Activated CD4-positive, alpha-beta T cell treated with anti-CD3 and anti-CD28 coated beads for 36 hours (primary cell): ENCODE measurements at places on chromosomes 12 and 14. TPM values are rescaled to one million over a fixed set of nuclear protein-coding genes. Genes with fewer than 3 reads are reported as not detected.

GRCh38 chr12:115118177-115118724 lies 434.3 kb upstream of the TBX3 start:
- no peaks in the 10 kb centered on the region for H3K36me3 ChIP-seq
- no peak overlapping the region for H3K27ac ChIP-seq
- H3K27me3 ChIP-seq: no peaks in the 10 kb centered on the region
- H3K4me3 ChIP-seq: no peak overlapping the region
- no peak for DNase-seq

GRCh38 chr12:38775457-38775856 lies 129.9 kb downstream of the CPNE8 start:
- DNase-seq: no peak
- no peak overlapping the region for H3K27ac ChIP-seq
- no peaks in the 10 kb centered on the region for H3K27me3 ChIP-seq
- H3K4me3 ChIP-seq: no peak overlapping the region
- peaks cover 5% of the 10 kb centered on the region for H3K36me3 ChIP-seq

DNA sequence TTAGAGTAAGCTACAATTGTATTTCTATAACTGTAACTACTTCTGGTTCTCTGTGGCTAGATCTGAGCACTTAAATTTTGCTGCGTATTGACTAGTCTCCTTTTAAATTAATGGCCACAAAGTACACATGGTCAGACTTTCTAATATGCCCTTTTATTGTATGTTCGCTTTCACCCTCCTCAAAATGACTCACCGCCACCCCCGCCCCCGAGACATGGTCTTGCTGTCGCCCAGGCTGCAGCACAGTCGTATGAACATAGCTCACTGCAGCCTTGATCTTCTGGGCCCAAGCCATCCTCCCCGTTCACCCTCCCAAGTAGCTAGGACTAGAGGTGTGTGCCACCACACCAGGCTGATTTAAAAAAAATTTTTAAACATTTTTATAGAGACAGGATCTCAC lies 11.8 kb downstream of the MTERF2 start:
- H3K27ac ChIP-seq: no peak overlapping the region
- H3K27me3 ChIP-seq: no peaks in the 10 kb centered on the region
- peaks cover 27% of the 10 kb centered on the region for H3K36me3 ChIP-seq
- peaks cover 22% of the 10 kb centered on the region for H3K4me1 ChIP-seq

Gene KLRG1
- 2.7 TPM for total RNA-seq

DNA sequence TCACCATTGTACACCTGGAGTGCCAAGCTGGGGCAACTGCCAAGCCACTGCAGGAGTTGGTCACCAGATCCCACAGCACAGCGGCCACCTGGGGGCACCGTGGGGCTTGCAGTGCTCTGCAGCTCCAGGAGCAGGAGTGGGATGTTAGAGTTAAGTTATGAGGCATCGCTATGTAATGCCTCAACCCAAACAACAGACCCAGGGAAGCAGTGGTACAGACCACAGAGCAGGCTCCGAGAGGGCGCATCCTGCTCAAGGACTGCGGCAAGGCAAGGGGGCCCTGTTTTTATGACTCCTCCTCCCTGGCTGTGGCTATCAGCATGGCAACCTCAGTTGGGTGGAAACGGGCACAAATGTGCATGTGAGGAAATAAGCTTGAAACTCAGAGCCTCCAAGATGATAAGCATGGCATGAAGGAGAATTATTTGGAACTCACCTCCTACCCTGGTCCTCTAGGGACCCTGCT lies 63.1 kb downstream of the ARL6IP4 start:
- H3K27ac ChIP-seq: peak overlapping the region; percentile 47
- no peak overlapping the region for H3K4me3 ChIP-seq
- H3K36me3 ChIP-seq: no peaks in the 10 kb centered on the region
- DNase-seq: peak; percentile 89

GRCh38 chr12:84730561-84731162 lies 181.9 kb downstream of the SLC6A15 start:
- no peaks in the 10 kb centered on the region for H3K27me3 ChIP-seq
- no peaks in the 10 kb centered on the region for H3K36me3 ChIP-seq
- H3K27ac ChIP-seq: no peak overlapping the region
- no peak for DNase-seq

DNA sequence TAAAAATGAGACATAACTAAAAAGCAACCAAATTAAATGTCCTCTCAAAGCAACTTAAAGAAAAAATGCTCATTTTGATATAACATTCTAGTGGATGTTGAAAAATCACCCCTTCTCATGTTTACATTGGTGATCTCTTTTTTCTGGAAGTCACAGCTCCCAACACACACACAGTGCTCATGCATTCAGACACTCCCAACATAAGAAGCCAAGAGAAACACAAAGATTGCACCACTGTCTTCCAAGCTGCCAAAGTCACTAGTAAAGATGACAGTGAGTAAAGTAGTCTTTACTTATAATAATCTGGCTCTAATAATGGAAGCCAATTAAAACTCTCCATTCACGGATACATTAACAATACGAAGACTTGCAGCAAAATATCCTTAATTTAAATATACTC lies 218.4 kb downstream of the NTF3 start:
- peaks cover 9% of the 10 kb centered on the region for H3K27me3 ChIP-seq
- DNase-seq: no peak
- H3K4me1 ChIP-seq: no peaks in the 10 kb centered on the region
- H3K36me3 ChIP-seq: no peaks in the 10 kb centered on the region
- H3K27ac ChIP-seq: no peak overlapping the region

- H3K27ac ChIP-seq: no peak overlapping the region
- no peaks in the 10 kb centered on the region for H3K36me3 ChIP-seq
- H3K4me3 ChIP-seq: no peak overlapping the region
- peaks cover 3% of the 10 kb centered on the region for H3K4me1 ChIP-seq
Measured at GRCh38 chr14:52051871-52052270, 17.0 kb downstream of the NID2 start.

DNA sequence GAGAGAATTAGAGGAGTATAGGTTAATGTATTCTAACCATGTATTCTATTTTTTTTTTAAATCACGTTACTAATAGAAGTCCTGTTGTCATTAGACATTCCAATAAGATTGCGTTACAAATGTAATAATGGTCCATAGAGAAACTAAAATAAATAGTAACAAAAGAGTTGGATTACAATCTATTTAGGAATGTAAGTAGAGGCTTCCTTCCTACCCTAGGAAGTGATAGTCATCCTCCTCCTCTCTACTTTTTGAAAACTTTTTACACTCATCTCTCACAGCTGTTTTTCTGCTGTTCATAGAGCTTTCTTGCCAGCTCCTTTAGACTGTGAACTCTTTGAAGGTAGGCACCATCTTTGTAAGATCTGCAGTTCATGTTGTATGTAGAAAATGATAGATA lies 23.6 kb downstream of the TRHDE start:
- H3K4me1 ChIP-seq: no peaks in the 10 kb centered on the region
- no peaks in the 10 kb centered on the region for H3K36me3 ChIP-seq
- H3K27ac ChIP-seq: no peak overlapping the region
- no peaks in the 10 kb centered on the region for H3K27me3 ChIP-seq

- DNase-seq: peak; percentile 41
- no peaks in the 10 kb centered on the region for H3K36me3 ChIP-seq
- no peak overlapping the region for H3K4me3 ChIP-seq
- no peak overlapping the region for H3K27ac ChIP-seq
- H3K4me1 ChIP-seq: no peaks in the 10 kb centered on the region
- peaks cover 2% of the 10 kb centered on the region for H3K27me3 ChIP-seq
Measured at GRCh38 chr14:69346710-69347109, 51.4 kb downstream of the ERH start.

Gene AMHR2
- not detected for total RNA-seq

DNA sequence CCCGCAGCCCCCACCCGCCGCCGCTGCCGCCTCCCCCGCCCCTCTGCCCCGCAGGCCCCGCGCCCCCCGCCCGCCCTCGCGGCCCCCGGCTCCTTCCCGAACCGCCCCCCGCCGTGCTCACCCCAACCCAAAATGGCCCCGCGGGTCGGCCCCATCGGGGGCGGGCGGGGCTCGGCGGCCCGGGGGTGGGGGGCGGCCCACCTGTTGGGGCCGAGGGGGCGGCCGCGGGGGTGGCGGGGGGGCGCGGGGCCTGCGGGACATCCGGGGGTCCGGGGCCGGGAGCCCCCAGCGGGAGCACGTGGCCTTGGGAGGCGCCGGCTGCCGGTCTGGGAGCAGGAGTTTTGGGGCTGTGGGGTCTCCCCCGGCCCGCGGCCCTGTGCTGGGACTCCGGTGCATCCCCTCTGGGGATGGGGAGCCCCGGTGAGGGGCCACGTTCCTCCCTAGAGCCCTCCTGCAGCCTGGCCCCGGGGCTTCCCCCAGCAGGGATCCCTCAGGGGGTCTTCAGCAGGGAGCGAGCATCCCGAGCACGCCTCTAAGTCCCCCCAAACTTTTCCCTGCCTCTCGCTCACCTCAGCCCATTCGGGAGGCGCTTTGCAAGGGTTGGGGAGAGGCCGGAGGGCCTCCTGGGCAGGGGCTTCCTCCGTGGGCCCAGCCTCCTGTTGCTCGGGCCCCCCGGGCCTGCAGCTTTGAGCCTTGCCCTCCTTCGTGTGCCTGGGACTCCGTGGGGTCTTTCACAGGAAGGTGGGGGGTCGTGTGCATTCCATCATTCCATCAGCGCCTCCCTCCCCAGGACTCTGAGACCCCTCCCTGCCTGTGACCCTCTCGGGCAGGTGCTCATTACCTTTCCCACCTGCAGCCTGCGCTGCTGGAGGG lies 710 bp downstream of the MTA1 start:
- no peak for DNase-seq
- peaks cover 26% of the 10 kb centered on the region for H3K36me3 ChIP-seq
- H3K27ac ChIP-seq: peak overlapping the region; percentile 88
- peaks cover 21% of the 10 kb centered on the region for H3K4me1 ChIP-seq
- H3K27me3 ChIP-seq: no peaks in the 10 kb centered on the region

- no peak for DNase-seq
- no peaks in the 10 kb centered on the region for H3K4me1 ChIP-seq
- peaks cover 15% of the 10 kb centered on the region for H3K36me3 ChIP-seq
- H3K27me3 ChIP-seq: no peaks in the 10 kb centered on the region
- H3K27ac ChIP-seq: no peak overlapping the region
- H3K4me3 ChIP-seq: no peak overlapping the region
Measured at GRCh38 chr14:92986254-92987147, 63.6 kb downstream of the CHGA start.

Gene ART4
- total RNA-seq: not detected

DNA sequence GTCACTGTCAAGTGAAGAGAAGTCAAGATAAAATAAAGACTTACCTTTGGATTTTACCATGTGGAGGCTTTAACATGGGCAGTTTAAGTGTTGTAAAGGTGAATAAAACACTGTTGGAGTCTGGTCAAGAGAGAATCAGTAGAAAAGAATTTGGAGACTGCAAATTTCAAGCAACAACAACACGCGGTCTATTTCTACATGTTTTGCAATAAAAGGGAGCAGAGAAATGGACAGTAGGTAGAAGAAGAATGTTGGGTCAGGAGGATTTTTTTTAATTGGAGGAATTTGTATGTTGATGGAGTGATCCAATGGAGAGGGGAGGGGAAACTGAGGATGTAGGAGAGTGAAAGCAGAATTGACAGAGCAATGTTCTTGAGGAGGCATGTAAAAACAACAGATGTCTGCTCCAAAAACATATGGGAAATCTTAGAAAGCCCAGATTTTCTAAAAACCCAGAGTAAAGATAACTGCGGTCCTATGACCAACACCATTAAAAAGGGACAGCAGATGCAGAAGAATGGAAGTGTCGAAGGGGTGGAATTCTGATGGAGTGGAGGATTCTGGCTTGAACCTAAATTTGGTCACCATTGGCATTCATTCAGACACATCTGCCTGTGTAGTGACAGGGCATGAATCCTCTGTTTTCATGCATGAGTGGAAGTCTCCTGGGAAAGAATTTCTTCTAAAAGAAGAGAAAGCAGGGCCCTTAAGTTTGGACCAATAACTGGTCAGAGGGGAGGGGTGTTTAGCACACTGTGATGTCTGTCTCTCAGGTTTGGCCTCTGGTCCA lies 68.0 kb upstream of the OSBPL8 start:
- no peaks in the 10 kb centered on the region for H3K36me3 ChIP-seq
- no peaks in the 10 kb centered on the region for H3K4me1 ChIP-seq
- no peak overlapping the region for H3K27ac ChIP-seq
- no peaks in the 10 kb centered on the region for H3K27me3 ChIP-seq

DNA sequence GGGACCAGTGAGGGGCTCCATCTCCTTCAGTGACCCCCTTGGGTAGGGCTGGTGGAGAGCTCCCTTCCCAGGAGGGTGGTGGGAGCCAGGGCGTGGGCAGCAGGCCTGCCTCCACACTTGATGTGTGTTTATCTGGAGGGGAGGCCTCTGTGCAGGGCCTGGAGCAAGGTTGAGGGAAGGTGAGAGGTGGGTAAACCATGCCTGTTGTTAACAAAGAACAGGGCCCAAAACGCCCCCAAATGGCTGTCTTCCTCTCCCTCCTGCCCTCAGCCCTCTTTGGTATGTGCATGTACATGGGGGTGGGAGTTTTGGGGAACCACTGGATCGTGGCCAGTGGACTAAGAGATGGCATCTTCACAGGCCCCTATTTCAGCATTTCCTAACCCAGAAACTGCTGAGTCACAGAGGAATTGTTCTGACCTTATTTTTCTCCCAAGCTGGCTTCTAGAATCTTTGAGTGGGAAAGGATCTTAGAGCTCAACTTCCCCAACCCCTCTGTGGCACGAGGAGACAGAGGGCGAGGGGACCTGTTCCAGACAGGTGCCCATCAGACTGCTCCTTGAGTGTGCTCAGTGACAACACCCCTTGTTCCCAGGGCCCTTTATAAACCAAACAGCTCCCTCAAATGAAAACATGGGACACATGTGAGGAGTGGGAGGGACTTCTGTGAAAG lies 3.6 kb downstream of the SLC48A1 start:
- no peak for DNase-seq
- peaks cover 37% of the 10 kb centered on the region for H3K4me1 ChIP-seq
- no peak overlapping the region for H3K27ac ChIP-seq
- no peaks in the 10 kb centered on the region for H3K27me3 ChIP-seq
- H3K36me3 ChIP-seq: peaks cover 3% of the 10 kb centered on the region

GRCh38 chr12:9648701-9649531 lies 20.6 kb upstream of the CLEC2D start:
- peaks cover 68% of the 10 kb centered on the region for H3K36me3 ChIP-seq
- peaks cover 58% of the 10 kb centered on the region for H3K4me1 ChIP-seq
- DNase-seq: peak; percentile 30
- H3K27me3 ChIP-seq: no peaks in the 10 kb centered on the region
- H3K27ac ChIP-seq: peak overlapping the region; percentile 100

Gene PLBD1
- total RNA-seq: not detected

GRCh38 chr12:79615596-79616560 lies 74.9 kb downstream of the PAWR start:
- H3K4me3 ChIP-seq: no peak overlapping the region
- no peaks in the 10 kb centered on the region for H3K36me3 ChIP-seq
- no peak for DNase-seq
- H3K27ac ChIP-seq: no peak overlapping the region
- H3K27me3 ChIP-seq: no peaks in the 10 kb centered on the region

Gene ZNF891
- total RNA-seq: 1.9 TPM

GRCh38 chr12:56205445-56205844 lies 16.2 kb upstream of the SMARCC2 start:
- H3K27ac ChIP-seq: no peak overlapping the region
- H3K4me1 ChIP-seq: peaks cover 2% of the 10 kb centered on the region
- no peaks in the 10 kb centered on the region for H3K27me3 ChIP-seq

Gene MUCL1
- not detected for total RNA-seq
